Activated T-cell treated with anti-CD3 and anti-CD28 coated beads, Interleukin-2, amount 50 U/mL, for 48 hours (primary cell): ENCODE measurements at places on chromosomes 7 and 10.

- no peak for DNase-seq
These were observed 52.0 kb downstream of the MRPL32 start for GRCh38 chr7:42984137-42984536.

DNA sequence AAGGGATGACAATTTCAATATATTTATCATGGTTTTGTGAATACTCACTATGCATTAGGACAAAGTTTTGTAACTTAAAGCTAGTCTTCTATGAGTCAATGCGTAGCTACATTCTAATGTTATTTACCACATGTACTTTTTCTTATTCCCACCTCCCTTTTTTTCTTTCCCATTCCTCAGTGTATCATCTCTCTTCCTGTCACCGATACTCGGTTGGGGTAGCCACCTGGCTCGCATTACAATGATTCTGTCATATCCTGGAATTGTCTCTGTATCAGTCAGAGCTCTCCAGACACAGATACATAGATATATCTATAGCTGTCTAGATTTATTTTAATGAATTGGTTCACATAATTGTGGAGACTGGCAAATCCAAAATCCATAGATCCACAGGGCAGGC is 9.8 kb upstream of the RALA start:
- DNase-seq, result no peak

- DNase-seq, result no peak
These were observed 13.0 kb upstream of the FRA10AC1 start for GRCh38 chr10:93715345-93715744.

GRCh38 chr10:31020209-31020608 is 11.5 kb downstream of the ZNF438 start:
- DNase-seq, result no peak

GRCh38 chr7:46387646-46388045 is 466.6 kb upstream of the IGFBP3 start:
- DNase-seq, result no peak

GRCh38 chr10:3065622-3066021 is 1.7 kb upstream of the PFKP start:
- no peak for DNase-seq

- no peak for DNase-seq
These were observed 92.4 kb upstream of the LEP start for GRCh38 chr7:128148676-128149075.

- DNase-seq, result no peak
These were observed 55.4 kb upstream of the RNF32 start for GRCh38 chr7:156585025-156585648.

- DNase-seq, result no peak
These were observed 80.3 kb upstream of the UCN3 start for GRCh38 chr10:5284311-5285057.

- DNase-seq, result no peak
These were observed 23.4 kb downstream of the MCMBP start for GRCh38 chr10:119849031-119849789.

GRCh38 chr10:133438711-133439273 is 14.4 kb upstream of the SPRN start:
- DNase-seq, result no peak

DNA sequence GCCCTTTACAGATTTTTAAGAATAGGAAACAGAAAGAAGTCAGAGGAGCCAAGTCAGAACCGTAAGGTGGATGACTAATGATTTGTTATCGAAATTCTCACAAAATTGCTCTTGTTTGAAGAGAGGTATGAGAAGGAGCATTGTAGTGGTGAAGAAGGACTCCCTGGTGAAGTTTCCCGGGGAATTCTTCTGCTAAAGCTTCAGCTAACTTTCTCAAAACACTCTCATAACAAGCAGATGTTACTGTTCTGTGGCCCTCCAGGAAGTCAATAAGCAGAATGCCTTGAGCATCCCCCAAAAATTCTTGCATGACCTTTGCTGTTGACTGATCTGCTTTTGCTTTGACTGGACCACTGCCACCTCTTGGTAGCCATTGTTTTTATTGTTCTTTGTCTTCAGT is 152.9 kb downstream of the HGF start:
- DNase-seq, result no peak

DNA sequence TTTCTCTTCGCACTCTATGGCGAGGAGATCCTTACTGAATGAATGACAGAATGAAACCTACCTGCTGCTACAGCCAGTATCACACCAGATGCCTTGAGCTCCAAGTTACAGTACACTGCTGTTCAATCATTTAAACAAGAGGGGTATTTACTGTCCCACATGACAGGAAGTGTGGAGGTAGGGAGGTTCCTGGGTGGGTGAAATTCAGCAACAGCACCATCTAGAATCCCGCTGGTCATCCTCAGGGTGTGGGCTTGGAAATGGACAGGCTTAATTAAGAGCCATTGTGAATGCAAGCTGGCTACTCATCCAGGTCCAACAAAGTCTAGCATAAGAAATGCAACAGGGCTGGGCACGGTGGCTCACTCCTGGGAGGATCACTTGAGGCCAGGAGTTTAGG is 14.7 kb downstream of the CYTH3 start:
- no peak for DNase-seq

DNA sequence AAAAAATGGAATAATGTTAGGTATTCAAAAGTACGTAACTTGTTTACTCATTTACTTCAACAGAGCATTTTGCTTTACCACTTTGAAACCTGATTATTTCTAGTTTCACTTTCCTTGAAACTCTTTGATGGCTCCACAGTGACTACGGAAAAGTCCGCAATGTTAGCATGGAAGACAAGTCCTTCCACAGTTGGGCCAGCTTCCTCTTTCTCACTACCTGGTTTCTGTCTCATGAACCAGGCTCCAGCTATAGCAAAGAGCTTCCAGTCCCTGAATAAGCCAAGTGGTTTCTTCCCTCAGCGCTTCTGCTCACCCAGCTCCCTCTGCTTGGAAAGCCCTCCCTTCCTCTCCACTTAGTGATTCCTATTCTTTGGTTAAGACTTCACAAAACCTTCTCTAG is 44.8 kb upstream of the SLC16A12 start:
- no peak for DNase-seq

DNA sequence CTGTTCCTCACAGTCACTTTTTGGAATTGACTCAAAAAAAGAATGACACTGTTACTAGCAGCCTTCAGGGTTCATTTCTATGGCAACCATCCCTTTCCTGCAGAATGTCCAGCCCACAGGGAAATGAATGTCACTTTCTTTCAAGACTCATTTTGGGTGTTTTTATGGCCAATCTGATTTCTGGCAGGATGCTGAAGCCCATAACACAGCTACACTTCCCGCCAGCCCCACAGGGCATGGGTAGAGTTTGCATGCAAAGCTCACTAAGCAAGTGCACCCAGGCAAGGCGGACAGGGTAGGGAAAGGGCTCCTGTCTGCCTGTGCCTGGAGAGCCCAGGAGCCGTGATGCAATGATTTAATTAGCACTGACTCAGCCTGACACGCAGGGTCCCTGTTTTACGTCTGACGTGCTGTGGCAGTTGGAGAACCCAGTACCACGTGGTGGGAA is 26.1 kb upstream of the GPAM start:
- DNase-seq, result no peak

GRCh38 chr10:35843524-35844181 is 201.6 kb upstream of the FZD8 start:
- no peak for DNase-seq

GRCh38 chr10:96964131-96964530 is 132.0 kb downstream of the LCOR start:
- no peak for DNase-seq

DNA sequence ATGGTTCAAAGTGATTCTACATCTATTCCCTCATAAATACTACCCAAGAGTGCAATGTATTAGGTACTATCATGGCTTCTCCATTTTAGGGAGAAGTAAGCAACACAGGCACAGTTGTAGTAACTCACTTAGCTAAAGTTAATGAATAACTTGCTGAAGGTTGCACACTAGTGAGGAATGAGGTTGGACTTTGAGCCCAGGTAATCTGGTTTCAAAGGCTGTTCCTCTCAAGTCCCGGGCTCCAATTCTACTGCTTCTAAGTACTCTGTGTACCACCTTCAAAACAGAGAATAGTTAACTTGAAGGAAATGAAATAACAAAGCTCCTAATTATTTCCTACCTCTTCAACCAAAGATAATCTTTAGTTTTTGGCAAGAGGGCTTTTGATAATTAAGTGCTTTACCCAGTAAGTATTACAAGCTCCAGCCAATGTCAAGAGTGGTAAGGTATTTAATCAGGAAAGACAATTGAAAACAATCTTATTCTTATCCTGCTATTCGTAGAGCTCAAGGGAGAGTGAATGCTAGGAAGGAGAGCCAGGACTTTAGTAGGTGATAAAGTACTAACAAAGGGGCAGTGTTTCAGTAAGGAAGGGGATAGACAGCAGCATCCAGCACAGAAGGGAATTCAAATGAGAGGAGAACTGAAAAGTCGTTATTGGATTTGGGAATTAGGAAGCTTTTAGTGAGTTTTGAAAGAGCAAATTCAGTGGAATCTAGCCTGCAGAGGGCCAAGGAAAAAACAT is 158.2 kb upstream of the PTPRZ1 start:
- no peak for DNase-seq

DNA sequence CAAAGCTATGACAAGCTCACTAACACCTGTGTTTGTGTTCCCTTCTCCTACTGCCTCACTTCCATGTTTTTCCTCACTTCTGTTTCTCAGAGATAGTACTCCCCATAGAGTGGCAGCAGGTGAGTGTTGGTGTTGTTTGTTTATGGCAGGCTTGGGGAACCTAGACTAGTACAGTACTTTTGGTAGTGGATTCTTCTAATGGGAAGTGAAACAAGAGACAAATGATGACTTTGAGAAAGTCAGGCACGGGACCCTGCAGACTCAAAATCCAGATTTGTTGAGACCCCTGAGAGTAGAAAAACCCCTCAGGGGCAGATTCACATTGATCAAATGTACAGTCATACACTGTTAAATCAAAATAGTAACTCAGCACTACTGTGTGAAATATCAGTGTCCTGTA is 6.4 kb upstream of the CFAP69 start:
- DNase-seq, result no peak

GRCh38 chr7:36820527-36821170 is 96.4 kb upstream of the AOAH start:
- no peak for DNase-seq

DNA sequence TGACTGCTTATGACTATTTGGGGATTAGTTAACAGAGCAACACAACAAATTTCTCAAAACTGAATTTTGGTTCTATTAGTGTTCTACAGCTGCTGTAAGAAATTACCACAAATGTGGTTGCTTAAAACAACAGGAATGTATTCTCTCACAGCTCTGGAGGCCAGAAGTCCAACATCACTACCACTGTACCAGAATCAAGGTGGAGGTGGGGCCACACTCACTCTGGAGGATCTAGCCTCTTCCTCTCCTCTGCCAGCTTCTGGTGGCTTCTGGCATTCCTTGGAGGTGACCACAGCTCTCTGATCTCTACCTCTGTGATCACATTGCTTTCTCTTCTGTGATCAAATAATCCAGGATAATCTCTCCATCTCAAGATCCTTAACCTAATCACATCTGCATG is 194.7 kb upstream of the BMPER start:
- DNase-seq, result no peak

- DNase-seq, result no peak
These were observed 301.2 kb downstream of the FGFR2 start for GRCh38 chr10:121296881-121297585.

GRCh38 chr10:30581779-30582380 is 47.7 kb downstream of the LYZL2 start:
- no peak for DNase-seq

- DNase-seq, result no peak
These were observed 275.4 kb upstream of the TCERG1L start for GRCh38 chr10:131586958-131587357.

DNA sequence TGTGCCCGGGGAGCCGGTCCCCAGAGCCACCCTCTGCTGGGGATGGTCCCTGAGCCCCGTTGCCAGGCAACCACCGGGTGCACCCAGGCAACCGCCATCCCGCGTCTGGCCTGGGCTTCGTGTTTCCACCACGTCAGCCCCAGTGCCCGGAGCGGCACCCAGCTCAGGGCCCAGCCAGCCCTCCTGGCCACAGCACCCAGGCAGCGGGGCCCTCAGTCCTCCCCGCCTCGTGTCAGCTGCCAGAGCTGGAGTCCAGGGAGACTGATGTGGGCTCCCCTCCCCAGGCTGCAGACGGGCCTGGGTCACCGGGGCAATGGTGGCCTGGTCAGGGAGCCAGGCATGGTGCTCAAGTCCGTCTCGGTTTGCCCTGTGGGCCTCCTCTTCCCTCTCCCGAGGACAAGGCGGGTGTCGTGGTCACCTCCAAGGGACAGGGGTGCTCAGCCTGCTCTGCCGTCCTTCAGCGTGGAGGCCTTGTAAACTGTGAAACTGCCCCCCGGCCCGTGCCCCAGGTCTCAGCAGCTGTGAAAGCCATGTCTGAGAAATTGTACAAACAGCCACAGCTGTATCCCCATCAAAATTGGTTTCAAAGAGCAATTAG is 72.5 kb downstream of the MICALL2 start:
- DNase-seq, result no peak
